ENCODE measurements at places on chromosomes 13 and 19.

- no peak for DNase-seq
Observed at GRCh38 chr13:58165617-58166016, 534.1 kb downstream of the PCDH17 start.

DNA sequence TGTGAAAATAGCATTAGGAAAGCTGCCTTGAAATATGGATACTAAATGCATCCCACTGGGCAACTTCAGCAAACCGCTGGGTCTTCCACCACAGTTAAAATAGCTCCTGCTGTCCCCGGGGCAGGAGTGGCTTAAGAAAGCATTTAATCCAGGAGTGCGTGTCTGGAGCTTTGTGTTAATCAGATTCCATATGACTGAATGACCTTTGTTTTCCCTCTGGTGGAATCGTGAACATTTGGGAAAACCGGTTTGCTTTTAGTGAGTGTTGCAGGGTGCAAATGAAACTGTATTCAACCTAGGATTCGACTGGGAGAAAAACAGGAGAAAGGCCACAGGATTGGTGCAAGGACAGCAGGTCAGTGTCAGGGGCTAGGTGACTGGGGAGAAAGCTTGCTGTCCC is 237.6 kb upstream of the MAB21L1 start:
- DNase-seq = no peak

DNA sequence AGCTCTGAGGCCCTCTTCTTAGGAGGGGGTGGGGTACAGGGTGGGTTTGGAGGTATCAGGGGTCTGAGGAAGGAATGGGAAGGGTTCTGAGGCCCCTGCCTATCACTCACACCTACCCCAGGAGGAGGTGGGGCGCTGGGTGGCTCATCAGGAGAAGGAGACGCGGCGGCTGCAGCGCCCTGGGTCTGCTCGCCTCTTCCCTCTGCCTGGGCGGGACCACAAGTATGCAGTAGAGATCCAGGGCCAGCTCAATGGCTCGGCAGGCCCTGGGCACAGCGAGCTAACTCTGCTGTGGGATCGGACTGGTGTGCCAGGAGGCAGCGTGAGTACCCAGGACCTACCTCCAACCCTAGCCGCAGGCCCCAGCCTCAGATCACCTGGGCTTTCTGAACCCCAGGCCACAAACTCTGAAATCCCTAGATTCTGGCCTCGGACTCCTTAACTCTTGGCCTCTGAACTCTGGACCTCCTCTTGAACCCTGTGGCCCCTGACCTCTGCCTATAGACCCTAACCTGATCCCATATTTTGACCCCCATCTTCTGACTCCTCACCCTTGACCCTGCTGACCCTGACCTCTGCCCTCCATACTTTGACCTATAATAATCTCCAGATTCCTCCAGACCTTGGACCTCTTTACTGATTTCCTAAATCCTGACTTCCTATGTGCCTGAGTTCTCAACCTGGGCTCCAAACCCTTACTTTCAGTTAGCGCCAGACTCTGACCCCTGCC is 24.1 kb downstream of the MEGF8 start:
- no peak for DNase-seq

GRCh38 chr13:29570051-29570654 is 25.3 kb downstream of the SLC7A1 start:
- DNase-seq = no peak

All from activated CD4-positive, alpha-beta T cell treated with anti-CD3 and anti-CD28 coated beads for 1 hour (primary cell).